Cortex of kidney (tissue), 1 donor: ENCODE measurements at places on chromosomes 12 and 14.

DNA sequence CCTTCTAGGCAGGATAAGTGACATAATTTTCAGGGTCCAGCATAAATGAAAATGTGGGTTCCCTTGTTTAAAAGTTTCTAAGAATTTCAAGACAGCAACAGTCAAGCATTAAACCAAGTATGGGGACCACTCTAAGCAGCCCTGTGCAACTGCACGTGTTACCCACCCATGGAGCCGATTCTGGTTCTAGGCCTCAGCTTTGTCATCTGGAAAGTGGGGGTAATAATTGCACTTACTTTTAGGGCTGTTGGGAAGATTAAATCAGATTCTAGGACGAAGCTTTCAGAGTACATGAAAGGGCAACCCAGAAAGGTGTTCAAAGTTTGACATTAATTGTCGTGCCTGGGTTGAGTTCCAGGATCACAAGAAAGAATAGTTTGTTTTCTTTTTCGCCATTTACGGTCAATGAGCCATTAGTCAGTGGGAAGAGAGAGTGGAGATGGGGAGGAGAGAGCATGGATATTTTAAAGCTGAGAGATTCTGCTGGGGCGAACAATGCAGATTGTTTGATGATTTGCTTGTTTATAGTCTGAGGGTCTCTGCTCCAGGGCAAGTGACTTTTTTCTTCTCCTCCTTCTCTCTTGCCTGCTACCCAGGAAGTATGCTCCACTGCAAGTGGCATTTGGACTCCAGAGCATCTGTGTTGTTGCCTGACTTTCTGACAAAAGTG is 10.7 kb upstream of the PPFIBP1 start:
- no peak for DNase-seq

- no peak for DNase-seq
Measured at GRCh38 chr12:24044941-24045703, 95.7 kb upstream of the SOX5 start.

GRCh38 chr12:114409852-114410600 is 4.1 kb upstream of the TBX5 start:
- DNase-seq: no peak

DNA sequence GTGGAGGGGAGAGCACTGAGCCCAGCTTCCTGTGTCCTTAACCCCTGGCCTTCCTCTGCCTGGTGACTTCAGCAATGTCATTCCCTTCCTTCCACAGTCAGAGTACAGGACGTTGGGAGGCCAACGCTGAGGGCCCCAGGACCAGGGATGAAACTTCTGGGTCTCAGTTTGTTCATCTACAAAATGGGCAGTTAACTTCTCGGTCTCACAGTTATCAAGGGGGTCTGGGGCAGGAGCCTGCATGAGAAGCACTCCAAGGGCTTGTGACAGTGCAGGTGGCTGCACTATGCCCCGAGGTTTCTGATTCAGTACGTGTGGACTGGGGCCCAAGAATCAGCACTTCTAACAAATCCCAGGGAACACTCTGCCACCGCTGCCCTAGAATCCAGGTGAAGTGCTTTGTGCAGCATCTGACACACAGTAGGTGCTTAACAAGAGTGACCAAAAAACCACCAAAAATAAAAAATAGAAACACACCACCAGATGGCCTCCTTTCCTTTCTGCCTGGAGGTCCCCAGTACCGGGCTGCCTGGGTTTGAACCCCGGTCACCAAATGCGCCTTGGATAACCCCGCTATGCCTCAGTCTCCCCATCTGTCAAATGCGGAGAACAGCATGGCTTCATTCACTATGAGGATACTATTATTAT is 80.4 kb downstream of the RFLNA start:
- no peak for DNase-seq

- no peak for DNase-seq
Measured at GRCh38 chr14:95252219-95252618, 67.5 kb downstream of the CLMN start.

- no peak for DNase-seq
Measured at GRCh38 chr14:89384023-89384422, 33.0 kb downstream of the FOXN3 start.

- no peak for DNase-seq
Measured at GRCh38 chr12:69685810-69686209, 13.3 kb downstream of the BEST3 start.

DNA sequence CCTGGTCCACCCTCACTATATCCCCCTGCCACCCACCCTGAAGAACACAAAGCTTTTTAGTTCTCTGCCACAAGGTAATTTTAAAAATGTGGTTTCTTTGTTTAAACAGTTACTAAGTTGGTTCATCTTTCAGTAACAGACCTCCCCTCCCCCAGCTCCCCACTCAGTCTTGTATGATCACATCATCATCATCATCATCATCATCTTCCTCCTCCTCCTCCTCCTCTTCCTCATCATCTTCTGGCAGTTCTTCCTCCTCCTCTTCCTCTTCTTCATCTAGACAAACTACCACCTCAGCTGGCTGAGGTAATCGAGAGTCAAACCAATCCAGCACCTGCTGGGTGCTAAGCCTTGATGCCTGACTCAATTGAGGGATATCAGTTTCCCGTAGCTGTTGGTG is 10.5 kb downstream of the HOMEZ start:
- DNase-seq: no peak

DNA sequence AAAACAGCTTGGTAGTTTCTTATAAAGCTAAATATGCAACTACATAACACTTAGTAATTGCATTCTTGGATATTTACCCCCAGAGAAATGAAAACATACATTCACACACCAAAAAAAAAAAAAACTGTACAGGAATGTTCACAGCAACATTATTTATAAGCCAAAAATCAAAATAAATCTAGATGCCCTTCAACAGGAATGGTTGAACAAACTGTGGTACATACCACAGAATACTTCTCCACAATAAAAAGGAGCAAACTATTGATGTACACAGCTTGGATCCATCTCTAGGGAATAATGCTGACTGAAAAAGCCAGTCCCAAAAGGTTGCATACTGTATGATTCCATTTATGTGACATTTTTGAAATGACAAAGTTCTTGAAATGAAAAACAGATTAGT is 62.1 kb upstream of the SLC38A4 start:
- no peak for DNase-seq

GRCh38 chr12:113515082-113515856 is 43.6 kb upstream of the LHX5 start:
- DNase-seq: no peak

- no peak for DNase-seq
Measured at GRCh38 chr12:125360540-125360939, 295.3 kb downstream of the AACS start.

DNA sequence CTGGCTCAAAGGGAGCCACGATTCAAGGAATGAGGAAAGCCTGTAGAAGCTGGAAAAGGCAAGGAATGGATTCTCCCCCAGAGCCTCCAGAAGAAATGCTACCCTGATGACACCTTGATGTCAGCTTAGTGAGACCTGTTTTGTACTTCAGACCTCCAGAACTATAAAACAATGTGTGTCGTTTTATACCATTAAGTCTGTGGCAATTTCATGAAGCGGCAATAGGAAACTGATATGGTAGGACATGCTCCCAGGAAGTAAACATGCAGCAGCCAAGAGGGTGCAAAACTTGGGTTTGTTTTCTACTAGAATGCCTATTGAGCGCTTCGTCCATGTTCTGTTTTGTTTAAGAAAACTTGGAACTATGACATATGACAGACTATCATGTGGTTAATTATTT is 2.5 kb upstream of the APOBEC1 start:
- DNase-seq: no peak
